ENCODE measurements at places on chromosomes 3 and 15. TPM values are rescaled to one million over a fixed set of nuclear protein-coding genes. Genes with fewer than 3 reads are reported as not detected.

GRCh38 chr15:22878103-22878502 lies 39.6 kb downstream of the NIPA2 start:
- no peak for DNase-seq

GRCh38 chr3:8732413-8732812 lies 1.2 kb upstream of the CAV3 start:
- no peak for DNase-seq

DNA sequence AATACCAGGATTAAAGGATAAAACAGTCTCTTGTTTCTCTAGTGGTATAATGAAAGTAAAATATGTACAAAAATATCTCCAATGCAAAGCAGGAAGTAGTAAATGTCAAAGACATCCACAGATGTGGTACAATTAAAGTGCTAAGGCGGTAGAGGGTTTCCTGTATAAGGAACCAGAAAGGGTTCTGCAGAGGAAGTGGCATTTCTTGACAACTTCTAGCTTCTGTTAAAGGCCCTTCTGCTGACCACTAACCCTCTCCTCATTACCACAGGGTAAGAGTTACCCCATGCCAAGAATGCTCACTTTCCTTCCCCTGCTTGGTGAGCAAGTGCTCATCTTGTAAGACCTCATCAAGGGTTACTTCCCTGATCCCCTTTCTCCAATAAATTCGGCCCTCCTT lies 883.6 kb upstream of the NR2F2 start:
- DNase-seq, result no peak

CNTN3 gene
- total RNA-seq, result 12.1 TPM

DNA sequence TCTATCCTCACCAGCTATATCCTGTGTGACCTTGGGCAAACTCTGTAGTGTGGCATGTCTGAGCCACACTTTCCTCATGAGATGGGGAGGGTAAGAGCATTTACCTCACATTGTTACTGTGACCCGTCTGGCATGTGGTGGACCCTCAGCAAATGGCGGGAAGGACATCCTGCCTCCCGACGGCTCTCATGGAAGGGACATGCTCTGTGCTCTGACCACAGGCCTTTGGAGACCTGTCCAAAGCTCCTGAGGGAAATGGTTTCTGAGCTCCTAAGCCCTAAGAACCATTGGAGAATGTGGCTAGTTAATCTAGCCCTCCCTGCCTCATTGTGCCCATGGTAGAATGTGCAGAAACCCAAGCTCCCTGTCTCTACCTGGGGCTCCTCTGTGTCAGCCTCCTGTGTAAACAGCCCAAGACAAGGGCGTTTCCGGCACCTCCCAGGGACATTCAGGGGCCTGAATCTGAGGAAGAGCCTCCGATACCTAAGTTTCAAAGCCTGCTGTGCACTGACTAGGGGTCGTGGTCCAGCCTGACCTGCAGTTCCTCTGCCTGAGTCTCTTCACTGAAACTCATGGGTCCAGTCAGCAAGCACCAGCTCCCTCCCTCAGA lies 29.0 kb downstream of the XYLB start:
- DNase-seq, result no peak

SH2D7 gene
- not detected for total RNA-seq

- DNase-seq, result no peak
Observed at GRCh38 chr3:157520485-157521150, 17.4 kb upstream of the VEPH1 start.

GRCh38 chr3:102125197-102125993 lies 276.1 kb downstream of the NFKBIZ start:
- no peak for DNase-seq

- no peak for DNase-seq
Observed at GRCh38 chr3:16739541-16740105, 134.4 kb upstream of the DAZL start.

RLBP1 gene
- not detected for total RNA-seq

XIRP1 gene
- total RNA-seq, result 0.10 TPM

BUB1B gene
- 7.6 TPM for total RNA-seq

GRCh38 chr3:69282181-69282580 lies 103.7 kb downstream of the FRMD4B start:
- no peak for DNase-seq

DNA sequence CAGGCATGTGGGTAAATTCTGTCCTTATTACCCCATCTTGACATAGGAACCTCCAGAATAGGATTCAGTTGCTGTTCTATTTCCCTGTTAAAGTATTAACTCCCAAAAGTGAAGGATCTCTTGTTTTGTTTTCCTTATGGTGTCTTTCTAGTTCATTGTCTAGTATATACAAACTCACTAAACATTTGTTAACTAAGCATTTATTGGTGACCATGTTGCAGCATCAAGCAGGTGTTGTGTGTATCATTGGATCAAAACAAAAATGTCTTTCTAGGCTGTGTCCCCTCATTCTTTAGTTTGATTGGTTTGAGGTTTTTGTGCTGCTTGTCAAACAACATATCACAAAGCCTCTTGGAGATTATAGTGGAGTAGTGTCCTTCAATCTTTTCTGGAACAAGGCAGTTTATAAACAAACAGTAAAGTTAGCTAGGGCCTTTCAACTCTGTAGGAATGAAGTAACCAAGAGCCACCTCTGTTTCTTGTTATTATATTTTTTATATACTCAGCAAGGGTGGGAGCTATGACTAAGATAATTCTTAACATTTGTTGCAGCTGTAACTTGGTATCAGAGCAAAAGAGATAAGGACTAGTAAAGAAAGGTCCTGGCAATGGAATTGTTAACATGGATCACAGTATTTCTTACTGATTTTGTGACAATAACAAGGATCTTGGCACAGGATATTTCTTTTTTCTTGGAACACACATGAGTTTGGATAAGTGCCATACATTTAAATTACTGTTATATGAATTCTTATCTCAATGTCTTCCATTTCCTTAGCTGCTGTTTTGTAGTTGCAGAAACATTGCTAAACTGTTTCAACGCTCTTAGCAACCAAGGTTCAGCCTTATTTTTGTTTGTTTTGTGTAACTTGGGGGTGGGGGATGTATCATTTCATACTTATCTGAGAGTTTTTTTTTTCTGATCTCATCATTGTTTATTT lies 49.3 kb downstream of the TMOD3 start:
- peak; percentile 39 for DNase-seq

DNA sequence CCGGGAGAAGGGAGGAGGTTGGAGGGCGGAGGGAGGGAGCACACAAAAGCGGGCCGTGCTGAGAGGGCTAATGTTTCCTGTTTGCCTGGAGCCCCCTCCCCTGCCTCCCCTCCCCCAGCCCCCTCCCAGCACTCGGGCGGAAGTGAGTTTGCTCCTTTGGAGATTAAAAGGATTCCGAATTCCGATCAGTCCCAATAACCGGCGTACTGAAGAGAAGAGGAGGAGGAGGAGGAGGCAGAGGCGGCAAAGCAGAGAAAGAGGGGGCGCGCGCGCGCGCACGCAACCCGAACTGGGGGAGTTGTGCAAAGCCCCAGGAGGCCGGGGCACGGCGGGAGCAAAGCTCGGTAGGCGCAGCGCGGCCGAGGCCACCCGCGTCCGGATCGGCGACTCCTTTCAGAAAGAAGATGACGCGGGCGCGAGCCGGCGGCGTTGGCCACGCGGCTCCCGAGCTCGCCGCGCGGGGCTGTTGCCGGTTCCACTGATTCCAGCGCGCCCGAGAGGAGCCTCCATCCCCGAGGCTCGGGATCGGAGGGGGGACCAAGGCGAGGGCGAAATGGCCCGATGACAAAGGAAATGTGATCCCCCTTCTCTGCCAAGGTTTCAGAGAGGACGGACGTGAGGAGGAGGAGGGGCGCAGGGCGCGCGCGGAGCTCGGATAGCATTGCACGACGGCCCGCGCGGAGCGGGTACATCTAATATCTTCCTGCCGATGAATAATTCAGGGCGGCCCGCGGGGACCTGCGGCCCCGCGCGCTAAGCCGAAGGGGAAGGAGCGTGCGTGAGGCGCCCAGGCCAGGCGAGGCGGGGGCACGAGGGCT lies 1.1 kb upstream of the TRIM71 start:
- DNase-seq, result peak; percentile 79

FURIN gene
- 67.9 TPM for total RNA-seq

THOC7 gene
- total RNA-seq, result 69.4 TPM

- peak; percentile 60 for DNase-seq
Observed at GRCh38 chr3:45984331-45985312, 11.0 kb downstream of the FYCO1 start.

PTH1R gene
- 14.5 TPM for total RNA-seq

- no peak for DNase-seq
Observed at GRCh38 chr15:31458596-31459399, 132.2 kb downstream of the KLF13 start.

TM4SF18 gene
- 1.7 TPM for total RNA-seq

- DNase-seq, result peak; percentile 66
Observed at GRCh38 chr3:99895703-99896441, 78.2 kb downstream of the CMSS1 start.

TMEM266 gene
- 1.9 TPM for total RNA-seq

GRCh38 chr3:155185631-155186071 lies 105.5 kb downstream of the MME start:
- no peak for DNase-seq

ZNF660 gene
- 9.8 TPM for total RNA-seq

TEX9 gene
- total RNA-seq, result 9.0 TPM

- no peak for DNase-seq
Observed at GRCh38 chr3:5055357-5056110, 66.6 kb upstream of the ARL8B start.

GRCh38 chr3:194757647-194758061 lies 72.0 kb downstream of the FAM43A start:
- DNase-seq, result no peak

DNA sequence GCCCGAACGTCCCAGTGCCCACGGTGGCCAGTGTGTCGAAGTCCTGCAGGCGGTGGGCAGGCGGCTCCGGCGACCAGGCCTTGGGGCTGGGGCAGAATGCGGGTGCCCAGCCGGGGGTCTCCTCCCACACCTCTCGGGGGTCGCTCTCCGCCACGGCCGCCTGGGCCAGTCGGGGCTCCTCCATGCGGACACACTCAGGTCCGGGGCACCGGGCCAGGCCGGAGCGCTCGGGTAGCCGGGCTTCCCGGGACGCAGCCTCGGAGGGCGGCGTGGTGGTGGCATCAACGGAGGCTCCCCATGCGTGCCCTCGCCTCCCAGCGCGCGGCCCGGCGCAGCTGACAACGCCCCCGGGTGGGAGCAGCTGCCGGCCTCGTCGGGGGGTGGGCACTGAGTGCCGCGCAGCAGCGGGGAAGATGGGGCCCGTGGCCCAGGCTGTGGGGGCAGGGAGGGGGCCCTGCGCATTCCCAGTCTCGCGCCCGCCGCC lies 30.1 kb upstream of the CERS3 start:
- no peak for DNase-seq

CHRD gene
- 15.0 TPM for total RNA-seq

- no peak for DNase-seq
Observed at GRCh38 chr3:179734497-179735281, 81.8 kb downstream of the USP13 start.

- no peak for DNase-seq
Observed at GRCh38 chr15:39530480-39531342, 50.2 kb upstream of the THBS1 start.

CNTN6 gene
- 4.8 TPM for total RNA-seq

DNA sequence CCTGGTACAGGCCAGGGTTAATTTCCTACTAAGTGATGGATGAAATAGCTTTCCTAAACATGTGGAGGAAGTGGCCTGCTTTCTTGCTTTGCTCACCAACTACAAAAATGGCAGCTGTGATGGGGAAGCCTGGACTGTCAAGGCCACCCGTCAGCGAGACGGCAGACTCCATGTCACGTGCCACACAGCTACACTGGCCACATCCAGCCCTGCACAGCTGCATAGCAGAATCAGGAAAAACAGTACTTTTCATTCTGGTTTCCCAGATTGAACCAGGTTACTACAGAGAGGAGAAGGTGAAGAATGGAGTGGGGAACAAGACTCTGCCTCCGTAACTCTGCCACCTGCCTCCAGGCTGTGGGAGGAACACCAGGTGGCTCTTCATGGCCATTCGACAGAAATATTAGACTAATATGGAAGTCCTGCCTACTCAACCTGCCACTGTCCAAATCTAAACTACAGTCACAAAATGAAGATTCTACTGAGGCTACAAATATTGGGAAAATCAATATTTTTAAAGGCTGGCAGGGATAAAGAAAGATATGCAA lies 174.3 kb downstream of the MAGI1 start:
- DNase-seq, result no peak

FGF12 gene
- 4.9 TPM for total RNA-seq

CPNE9 gene
- total RNA-seq, result not detected

TF gene
- total RNA-seq, result 373 TPM

DNA sequence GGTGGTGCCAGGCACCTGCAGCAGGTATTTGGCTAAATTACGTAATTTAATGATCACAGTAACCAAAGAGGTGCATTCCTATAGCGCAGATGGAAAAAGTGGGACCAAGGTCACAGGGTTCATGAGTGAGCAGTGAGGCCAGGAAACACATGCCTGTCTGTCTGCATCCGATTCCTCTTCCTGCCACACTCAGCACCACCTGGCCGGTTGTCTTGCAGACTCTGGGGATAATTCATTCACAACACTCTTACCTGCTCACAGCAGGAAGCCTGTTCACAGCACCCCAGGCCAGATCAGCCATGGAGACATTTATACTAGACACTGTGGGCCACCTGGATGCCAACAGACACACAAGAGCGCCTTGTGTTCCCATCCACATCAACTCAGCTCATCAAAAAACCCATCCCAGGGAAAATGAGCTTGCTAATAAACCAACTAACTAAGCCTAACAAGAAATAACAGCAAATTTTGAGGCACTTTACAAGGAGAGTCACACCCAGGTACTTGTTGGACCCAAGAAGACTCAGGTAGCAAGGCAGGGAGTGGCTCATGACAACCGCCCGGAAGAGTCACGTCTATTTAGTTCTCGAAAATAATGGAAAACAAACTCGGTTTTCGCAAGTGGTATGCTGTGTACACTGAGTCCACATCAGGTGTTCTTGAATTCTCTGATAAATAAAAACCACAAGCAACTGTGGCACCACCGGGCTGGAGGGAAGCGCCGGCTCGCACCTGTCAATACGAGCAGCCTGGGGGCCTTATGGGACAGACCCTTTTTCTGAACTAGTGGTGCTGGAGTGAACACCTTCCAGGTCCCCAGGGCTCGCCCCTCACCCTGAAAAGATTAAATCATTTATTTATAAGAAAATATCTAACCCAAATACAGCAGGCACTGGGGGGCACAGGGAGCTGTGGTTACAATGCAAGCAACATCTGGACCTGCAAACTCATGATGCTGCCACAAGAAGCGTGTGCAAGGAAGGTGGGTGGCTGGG lies 40.5 kb downstream of the FAM174B start:
- no peak for DNase-seq

Measured in hepatocyte (in vitro differentiated cells).